ENCODE measurements at places on chromosomes 13 and 19.

DNA sequence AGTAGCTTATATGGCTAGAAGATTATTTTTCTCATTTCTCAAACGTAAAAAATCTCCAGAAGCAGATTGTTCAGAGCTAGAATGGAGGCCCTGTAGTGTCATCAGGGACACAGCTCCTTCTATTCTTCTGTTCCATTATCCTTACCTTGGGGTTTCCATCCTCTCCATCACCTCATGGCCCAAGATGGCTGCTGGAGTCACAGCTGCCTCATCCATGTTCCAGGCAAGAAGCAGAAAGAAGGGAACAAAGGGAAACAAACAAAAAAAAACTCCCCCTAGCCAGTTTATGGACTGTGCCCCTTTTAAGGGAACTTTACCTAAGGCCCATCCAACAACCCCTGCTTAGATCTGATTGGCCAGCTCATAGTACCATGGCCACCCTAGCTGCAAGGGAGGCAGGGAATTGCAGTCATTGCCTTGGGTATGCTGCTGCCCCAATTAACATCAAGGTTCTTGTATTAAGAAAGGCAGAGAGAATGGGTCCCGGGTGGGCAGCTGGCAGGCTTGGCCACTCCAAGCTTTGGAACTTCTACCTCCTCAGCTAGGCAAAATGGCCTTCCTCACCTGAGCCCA, 15.7 kb downstream of the CEACAM16 start:
- no peak for DNase-seq

DNA sequence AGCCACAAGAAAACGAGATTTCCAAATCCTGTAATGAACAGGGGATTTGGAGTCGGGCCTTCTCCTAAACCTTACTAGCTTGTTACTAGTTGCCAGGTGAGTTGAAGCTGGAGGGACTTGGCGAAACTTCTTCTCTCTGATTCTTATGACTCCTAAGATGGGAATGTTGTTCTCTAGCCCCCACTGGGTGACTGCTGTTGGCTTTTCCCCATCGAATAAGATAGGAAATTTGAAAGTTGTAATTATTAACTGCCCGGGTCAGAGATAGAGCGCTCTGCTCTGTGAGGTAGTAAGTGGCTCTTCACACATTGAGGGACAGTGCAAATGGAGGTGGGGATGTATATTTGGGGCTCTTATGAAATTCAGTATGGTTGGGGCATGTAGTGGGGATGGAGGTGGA, 111.2 kb upstream of the MBNL2 start:
- DNase-seq = no peak

DNA sequence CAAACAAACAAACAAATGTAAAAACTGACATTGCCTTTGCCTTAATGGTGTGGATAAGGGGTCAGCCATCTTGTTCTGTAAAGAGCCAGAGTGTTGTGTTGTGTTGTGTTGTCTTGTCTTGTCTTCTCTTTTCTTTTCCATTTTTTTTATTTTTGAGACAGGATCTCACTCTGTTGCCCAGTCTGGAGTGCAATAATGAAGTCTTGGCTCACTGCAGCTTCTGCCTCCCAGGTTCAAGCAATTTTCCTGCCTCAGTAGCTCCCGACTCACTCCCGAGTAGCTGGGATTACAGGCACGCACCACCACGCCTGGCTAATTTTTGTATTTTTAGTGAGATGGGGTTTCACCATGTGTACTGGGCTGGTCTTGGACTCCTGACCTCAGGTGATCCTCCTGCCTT, 27.8 kb downstream of the TIMM13 start:
- no peak for DNase-seq

DNA sequence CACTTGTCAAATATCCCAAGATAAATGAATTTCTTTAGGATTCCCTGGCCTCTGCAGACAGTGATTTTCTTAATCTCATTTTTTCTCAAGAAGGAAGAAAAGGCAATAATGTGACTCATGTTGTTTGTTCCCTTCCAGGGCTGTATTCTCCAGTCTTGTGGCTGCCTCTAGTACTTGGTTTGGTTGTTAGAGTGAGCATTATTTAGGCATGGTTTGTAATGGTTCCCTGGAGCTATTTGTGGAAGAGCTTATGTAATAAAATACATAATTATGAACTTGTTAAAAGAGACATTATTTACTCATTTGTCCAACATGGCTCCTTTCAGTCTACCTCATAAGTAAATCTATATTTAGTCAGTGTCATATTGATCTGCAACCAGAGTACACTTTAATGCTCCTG, 270.4 kb downstream of the DCT start:
- DNase-seq = no peak

DNA sequence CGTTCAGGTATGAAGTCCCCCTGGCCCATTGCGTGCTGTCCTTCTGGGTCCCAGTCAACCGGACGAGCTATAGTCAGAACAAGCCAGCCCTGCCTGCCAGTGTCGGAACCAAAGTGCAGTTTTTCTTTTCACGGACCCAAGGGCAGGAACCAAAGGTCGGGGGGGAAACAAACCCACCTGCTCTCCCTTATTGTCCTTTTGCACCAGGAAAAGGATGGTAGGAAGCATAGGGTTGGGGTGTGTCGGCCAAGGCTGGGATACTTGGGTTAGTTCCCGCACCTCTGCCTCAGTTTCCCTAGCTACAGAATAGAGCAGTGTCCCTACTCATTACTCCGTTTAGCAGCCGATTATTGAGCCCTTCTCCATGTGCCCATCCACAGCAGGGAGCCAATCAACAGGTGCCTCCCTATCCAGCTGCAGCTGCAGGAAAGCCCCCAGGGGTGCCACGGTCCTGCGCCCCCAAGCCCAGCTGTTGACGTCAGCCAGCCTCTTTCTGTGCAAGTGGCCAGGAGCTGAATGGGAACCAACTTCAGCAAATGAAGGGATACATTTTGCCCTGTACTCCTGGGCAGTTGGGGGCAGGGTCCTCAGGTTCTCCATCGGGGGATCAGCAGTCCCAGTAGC, 9.4 kb upstream of the SLC25A42 start:
- no peak for DNase-seq

- DNase-seq = no peak
Measured at GRCh38 chr13:30551189-30551588, 66.5 kb upstream of the USPL1 start.

GRCh38 chr13:23632741-23633140, 62.5 kb downstream of the TNFRSF19 start:
- no peak for DNase-seq

GRCh38 chr19:4081441-4082129, 14.9 kb upstream of the ZBTB7A start:
- DNase-seq = no peak

DNA sequence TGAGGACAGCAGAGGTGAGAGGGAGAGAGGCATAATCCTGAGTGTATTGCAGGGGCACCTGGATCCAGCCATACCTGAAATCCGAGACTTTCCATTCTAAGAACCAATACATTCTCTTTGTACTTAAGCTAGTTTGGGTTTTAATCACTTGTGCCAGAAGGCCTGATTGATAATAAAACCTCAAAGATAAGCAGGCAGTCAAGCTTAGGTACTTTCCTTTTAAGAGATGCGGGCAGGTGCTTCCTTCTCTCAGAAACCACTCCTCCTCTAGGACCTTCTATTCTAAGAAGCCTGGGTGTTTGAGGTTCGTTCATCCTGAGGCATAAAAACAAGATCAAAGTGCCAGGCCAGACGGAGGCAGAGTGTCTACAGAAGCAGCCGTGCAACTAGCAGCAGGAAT, 22.2 kb downstream of the FAM187B start:
- no peak for DNase-seq

GRCh38 chr19:36604656-36605100, 435 bp upstream of the ZNF382 start:
- DNase-seq = no peak
